Pancreas (tissue), 10 donors: ENCODE measurements at places on chromosomes 4 and X. TPM values are rescaled to one million over a fixed set of nuclear protein-coding genes. Genes with fewer than 3 reads are reported as not detected.

DNA sequence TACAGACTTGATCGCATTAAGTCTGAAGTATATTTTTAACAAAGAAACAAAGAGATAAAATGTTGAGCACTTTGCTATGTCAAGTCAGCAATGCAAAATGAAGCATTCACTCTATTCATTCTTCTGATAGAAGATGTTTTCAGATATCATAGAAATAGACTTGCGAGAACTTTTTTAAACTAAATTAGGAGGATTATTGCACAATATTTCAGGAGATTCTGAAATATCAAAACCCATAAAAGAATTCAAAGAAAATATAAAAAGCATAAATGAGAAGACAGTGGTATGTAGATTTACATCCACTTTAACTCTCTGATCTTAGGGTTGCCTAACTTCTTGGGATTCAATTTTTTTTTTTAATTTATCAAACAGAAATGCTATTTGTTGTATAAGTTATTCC, 81.1 kb upstream of the PABPC4L start:
- no peaks in the 10 kb centered on the region for H3K36me3 ChIP-seq
- H3K27ac ChIP-seq, result no peak overlapping the region
- H3K27me3 ChIP-seq, result no peaks in the 10 kb centered on the region
- DNase-seq, result no peak
- H3K4me3 ChIP-seq, result no peak overlapping the region

GRCh38 chr4:44861756-44862155, 135.4 kb upstream of the GNPDA2 start:
- H3K4me3 ChIP-seq, result no peak overlapping the region
- no peaks in the 10 kb centered on the region for H3K36me3 ChIP-seq
- no peaks in the 10 kb centered on the region for H3K4me1 ChIP-seq
- H3K27ac ChIP-seq, result no peak overlapping the region

- H3K27me3 ChIP-seq, result no peaks in the 10 kb centered on the region
- no peak overlapping the region for H3K4me3 ChIP-seq
- DNase-seq, result no peak
- H3K4me1 ChIP-seq, result no peaks in the 10 kb centered on the region
- H3K36me3 ChIP-seq, result no peaks in the 10 kb centered on the region
These were observed 1390.2 kb downstream of the C4orf33 start for GRCh38 chr4:130486186-130486585.

DNA sequence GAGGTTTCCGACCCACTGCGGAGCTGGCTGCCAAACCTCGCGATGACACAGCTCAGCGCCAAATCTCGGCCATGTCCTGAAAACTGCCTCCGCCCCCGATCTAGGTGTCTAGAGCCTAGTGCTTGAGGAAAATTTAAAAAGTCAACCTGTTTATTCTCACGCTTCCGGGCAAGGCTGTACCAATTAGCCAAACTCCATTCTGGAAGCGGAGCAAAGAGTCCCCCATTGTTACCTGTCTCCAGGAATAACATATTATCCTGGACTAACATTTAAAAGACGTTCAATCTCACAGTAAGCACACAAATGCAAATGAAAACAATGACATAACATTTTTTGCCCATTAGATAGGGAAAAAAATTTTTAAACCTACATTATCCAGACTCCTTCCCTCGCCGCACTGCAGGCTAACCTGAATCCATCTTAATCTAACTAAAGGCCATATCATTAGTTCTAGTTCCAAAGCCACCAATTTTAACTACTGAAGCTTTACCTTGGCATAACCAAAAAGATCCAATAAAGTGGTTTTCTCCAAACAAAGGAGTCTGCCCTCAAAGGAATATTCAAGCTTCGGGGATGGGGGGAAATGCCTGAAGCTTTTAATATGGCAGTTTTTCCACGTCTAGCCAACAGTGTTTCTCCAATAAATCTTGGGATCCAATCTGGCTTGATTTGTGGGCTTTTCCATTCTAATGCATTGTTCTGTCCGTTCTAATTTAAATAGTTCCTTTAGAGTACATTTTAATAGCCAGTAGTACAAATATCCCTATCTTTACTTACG, 1.9 kb downstream of the HUWE1 start:
- no peak overlapping the region for H3K4me3 ChIP-seq
- peak overlapping the region; percentile 83 for H3K27ac ChIP-seq
- no peak for DNase-seq

DNA sequence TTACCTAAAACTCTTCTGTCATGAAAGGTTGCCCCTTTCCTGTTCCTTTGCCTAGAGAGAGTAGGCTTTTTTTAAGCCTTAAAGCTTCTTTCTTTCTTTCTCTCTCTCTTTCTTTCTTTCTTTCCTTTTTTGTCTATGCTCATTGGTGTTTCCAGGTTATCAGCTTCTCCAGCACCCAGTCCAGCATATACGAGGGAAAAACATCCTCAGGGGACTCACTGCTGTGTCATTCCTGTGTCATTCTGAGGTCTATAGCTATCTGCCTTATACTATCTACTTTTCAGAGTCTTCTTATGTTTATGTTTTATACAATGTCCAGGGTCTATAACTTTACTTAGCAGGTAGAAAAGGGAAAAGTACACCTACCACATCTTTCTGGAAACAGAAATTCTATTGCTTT, 10.5 kb upstream of the USP27X start:
- H3K36me3 ChIP-seq, result no peaks in the 10 kb centered on the region
- peaks cover 9% of the 10 kb centered on the region for H3K27me3 ChIP-seq
- no peaks in the 10 kb centered on the region for H3K4me1 ChIP-seq
- H3K27ac ChIP-seq, result no peak overlapping the region
- no peak for DNase-seq

DNA sequence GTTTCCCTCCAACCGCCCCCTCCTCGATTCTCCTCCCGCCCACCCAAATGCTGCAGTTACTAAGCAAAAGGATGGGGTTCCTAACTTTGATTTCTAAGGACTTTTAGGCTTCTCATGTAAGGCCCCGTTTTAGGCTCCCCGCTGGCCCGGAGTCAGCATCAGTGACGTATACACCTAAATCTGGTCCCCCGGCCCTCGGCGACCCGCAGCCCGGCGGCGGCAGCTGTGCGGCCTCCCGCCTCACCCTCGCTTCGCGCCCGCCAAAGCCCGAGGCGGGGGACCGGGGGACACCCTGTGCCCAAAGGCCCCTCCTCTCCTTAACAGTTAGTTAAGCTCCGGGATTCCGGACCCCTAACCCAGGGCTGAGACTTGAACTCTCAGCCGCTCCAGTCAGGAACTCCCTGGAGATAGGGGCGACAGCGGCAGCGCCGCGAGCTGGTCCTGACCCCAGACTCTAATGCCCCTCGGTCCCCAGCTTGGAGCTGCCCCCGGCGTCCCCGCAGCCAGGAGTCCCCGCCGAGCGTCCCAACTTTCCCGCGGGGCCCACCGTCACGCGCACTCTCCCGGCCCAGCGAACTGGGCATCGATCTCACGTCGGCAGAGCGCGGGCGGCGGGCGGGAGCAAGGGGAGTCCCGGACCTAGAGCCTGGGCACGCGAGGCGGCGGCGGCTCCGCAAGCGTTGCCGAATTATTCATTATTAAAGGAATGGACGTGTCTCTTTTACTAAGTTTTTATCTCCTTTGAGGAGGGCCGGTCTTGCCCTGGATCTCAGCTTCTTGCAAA, 1.5 kb upstream of the NR3C2 start:
- H3K4me1 ChIP-seq, result peaks cover 10% of the 10 kb centered on the region
- H3K27ac ChIP-seq, result peak overlapping the region; percentile 52
- H3K4me3 ChIP-seq, result peak overlapping the region; percentile 93
- DNase-seq, result peak; percentile 56
- H3K36me3 ChIP-seq, result no peaks in the 10 kb centered on the region

DNA sequence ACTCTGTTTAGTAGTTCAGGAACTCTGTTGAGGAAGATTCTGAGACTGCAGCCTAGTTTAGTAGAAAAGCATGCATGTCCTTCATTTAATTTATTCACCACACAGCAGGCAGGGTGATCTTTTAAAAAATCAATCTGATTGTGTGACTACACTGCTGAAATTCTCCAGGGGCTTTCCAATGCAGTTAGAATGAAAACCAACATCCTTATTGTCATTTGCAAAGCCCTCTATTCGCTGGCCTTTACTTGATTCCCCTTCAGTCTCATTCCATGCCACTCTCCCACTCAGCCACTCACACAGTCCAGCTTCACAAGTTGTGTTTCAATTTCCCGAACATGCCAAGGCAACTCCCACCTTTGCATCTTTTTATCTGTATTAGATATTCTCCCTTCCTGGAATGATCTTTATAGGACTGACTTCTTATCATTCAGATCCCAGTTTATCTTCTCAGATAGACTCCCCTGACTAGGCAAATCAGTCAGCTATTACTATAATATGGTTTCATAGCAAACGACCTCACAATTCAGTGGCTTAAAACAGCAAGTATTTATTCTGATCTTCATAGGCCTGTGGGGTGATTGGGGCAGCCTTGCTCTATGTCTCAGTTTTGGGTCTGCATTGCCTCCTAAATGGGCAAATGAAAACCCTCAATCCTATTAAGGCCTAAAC, 21.3 kb upstream of the FTHL17 start:
- H3K27me3 ChIP-seq, result no peaks in the 10 kb centered on the region
- H3K27ac ChIP-seq, result no peak overlapping the region
- no peak for DNase-seq
- H3K36me3 ChIP-seq, result no peaks in the 10 kb centered on the region
- no peaks in the 10 kb centered on the region for H3K4me1 ChIP-seq

DNA sequence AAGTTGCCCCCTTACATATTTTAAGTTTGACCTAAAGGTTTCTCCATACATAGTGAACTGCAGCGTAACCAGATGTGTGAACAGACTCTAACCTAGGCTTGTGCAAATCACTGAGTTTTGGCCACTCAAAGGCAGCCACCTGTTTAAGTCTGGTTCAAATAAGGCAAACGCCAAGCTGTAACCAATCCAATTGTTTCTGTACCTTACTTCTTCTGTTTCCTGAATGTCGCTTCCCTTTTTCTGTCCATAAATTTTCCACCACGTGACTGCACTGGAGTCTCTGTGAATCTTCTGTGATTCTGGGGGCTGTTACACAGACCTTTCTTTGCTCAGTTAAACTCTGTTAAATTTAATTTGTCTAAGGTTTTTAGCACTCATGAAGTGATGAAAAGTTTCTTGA, 618.8 kb downstream of the GLUD2 start:
- DNase-seq, result no peak
- H3K4me1 ChIP-seq, result no peaks in the 10 kb centered on the region
- no peaks in the 10 kb centered on the region for H3K36me3 ChIP-seq
- no peaks in the 10 kb centered on the region for H3K27me3 ChIP-seq

GRCh38 chr4:110963662-110964280, 340.9 kb upstream of the PITX2 start:
- H3K36me3 ChIP-seq, result no peaks in the 10 kb centered on the region
- no peak overlapping the region for H3K27ac ChIP-seq
- no peak for DNase-seq
- H3K4me3 ChIP-seq, result no peak overlapping the region

- H3K27ac ChIP-seq, result no peak overlapping the region
- DNase-seq, result no peak
- H3K36me3 ChIP-seq, result no peaks in the 10 kb centered on the region
- H3K27me3 ChIP-seq, result no peaks in the 10 kb centered on the region
- H3K4me3 ChIP-seq, result no peak overlapping the region
These were observed 6.0 kb upstream of the PDLIM3 start for GRCh38 chr4:185541251-185541727.

DNA sequence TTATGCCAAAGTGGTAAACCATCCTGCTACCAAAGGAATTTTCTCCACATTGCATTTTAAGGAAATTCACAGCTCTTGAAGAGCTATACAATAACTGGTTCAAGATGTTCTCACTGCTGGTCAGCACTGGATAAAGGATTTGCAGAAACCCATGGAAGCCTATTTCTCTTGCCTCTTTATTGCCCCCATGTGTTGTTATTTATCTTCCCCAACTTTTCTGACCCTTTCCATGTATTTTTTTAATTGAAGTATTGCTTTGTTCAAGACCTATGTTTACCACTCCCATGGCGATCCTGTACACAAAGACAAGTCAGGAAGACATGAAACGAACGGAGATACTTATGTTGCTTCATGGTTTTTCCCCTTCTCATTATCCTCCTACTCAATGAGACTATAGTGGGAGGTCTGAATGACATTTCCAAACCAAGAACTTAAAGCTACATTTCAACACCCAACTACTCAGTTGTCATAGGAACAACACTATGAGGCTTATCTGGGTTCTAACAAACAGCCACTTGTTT, 566.4 kb upstream of the DIPK2B start:
- no peak overlapping the region for H3K4me3 ChIP-seq
- H3K4me1 ChIP-seq, result peaks cover under 1% of the 10 kb centered on the region
- H3K27me3 ChIP-seq, result no peaks in the 10 kb centered on the region
- H3K27ac ChIP-seq, result no peak overlapping the region
- H3K36me3 ChIP-seq, result no peaks in the 10 kb centered on the region

GRCh38 chrX:37840931-37841330, 6.4 kb downstream of the DYNLT3 start:
- no peak for DNase-seq
- no peak overlapping the region for H3K4me3 ChIP-seq
- peaks cover 4% of the 10 kb centered on the region for H3K27me3 ChIP-seq
- no peaks in the 10 kb centered on the region for H3K36me3 ChIP-seq
- no peak overlapping the region for H3K27ac ChIP-seq

DNA sequence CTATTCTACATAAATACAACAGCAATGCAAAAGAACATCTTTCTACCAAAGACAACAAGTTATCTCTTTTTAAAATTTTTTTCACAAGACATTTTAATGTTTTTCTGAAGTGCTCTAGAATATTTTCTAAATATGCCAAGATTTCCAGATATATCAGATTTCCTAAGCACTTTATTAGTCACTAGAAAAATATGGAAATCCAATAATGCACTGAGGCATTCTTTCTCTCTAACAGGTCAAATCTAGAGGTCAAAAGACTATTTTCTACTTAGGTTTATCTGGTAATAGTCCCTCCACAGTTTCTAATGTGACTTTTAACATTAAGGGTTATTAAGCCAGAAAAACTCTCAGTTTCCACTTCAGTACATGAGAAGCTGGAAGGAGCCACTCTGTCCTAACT, 1041.2 kb upstream of the INTU start:
- no peaks in the 10 kb centered on the region for H3K27me3 ChIP-seq
- DNase-seq, result no peak
- no peak overlapping the region for H3K27ac ChIP-seq
- no peak overlapping the region for H3K4me3 ChIP-seq
- no peaks in the 10 kb centered on the region for H3K36me3 ChIP-seq

- no peaks in the 10 kb centered on the region for H3K4me1 ChIP-seq
- H3K4me3 ChIP-seq, result no peak overlapping the region
- H3K36me3 ChIP-seq, result no peaks in the 10 kb centered on the region
- DNase-seq, result no peak
These were observed 78.0 kb downstream of the PRDM5 start for GRCh38 chr4:120844528-120844921.

GRCh38 chr4:175035905-175036304, 117.7 kb downstream of the ADAM29 start:
- no peaks in the 10 kb centered on the region for H3K27me3 ChIP-seq
- H3K27ac ChIP-seq, result no peak overlapping the region
- H3K4me3 ChIP-seq, result no peak overlapping the region

- H3K27ac ChIP-seq, result no peak overlapping the region
- no peaks in the 10 kb centered on the region for H3K36me3 ChIP-seq
- no peaks in the 10 kb centered on the region for H3K27me3 ChIP-seq
- H3K4me3 ChIP-seq, result no peak overlapping the region
These were observed 47.2 kb downstream of the MAOA start for GRCh38 chrX:43703211-43703791.

- H3K27ac ChIP-seq, result no peak overlapping the region
- no peaks in the 10 kb centered on the region for H3K27me3 ChIP-seq
- no peaks in the 10 kb centered on the region for H3K36me3 ChIP-seq
- no peak overlapping the region for H3K4me3 ChIP-seq
- DNase-seq, result no peak
These were observed 159.1 kb upstream of the KIT start for GRCh38 chr4:54498661-54499111.

The GLRA3 gene
- total RNA-seq, result 0.49 TPM

The DMD gene
- 28.4 TPM for total RNA-seq

The MTNR1A gene
- 1.1 TPM for total RNA-seq

The SH2D1A gene
- total RNA-seq, result not detected

The VSIG4 gene
- 2.5 TPM for total RNA-seq

The XAGE1A gene
- total RNA-seq, result not detected

The TBCK gene
- 12.4 TPM for total RNA-seq

The KLHL4 gene
- total RNA-seq, result not detected

The C4orf51 gene
- total RNA-seq, result not detected

The RAB40AL gene
- 0.46 TPM for total RNA-seq

The PPP2R2C gene
- 0.05 TPM for total RNA-seq
